Activated T-helper 1 cell treated with Interleukin-2 at 50 U/mL for 16 hours (primary cell): ENCODE measurements at places on chromosomes 16 and 17.

GRCh38 chr16:26809461-26809860 lies 257.3 kb upstream of the C16orf82 start:
- no peak for DNase-seq

- DNase-seq, result no peak
Observed at GRCh38 chr17:956905-957304, 22.7 kb downstream of the NXN start.

- DNase-seq, result no peak
Observed at GRCh38 chr17:81106716-81107115, 58.6 kb upstream of the PVALEF start.

DNA sequence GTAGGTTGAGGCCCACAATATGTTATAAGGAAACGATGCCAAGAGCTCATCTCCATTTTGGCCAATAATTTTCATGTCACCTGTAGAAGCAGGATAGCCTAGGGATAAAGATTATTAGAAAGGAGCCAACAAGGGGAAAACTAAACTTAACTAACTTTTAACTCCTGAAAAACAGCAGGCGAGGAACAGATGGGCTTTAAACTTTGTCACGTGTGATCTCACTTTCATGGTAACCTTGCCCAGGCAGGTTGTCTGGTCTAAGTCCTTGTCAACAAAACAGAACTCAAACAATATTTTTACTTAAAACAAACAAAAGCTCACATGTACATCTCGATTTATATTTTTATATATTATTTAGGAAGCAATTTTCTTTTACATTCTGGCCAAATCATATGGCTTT lies 1672.0 kb downstream of the TP53TG3F start:
- no peak for DNase-seq

- no peak for DNase-seq
Observed at GRCh38 chr16:57635266-57636097, 7.1 kb downstream of the ADGRG1 start.

DNA sequence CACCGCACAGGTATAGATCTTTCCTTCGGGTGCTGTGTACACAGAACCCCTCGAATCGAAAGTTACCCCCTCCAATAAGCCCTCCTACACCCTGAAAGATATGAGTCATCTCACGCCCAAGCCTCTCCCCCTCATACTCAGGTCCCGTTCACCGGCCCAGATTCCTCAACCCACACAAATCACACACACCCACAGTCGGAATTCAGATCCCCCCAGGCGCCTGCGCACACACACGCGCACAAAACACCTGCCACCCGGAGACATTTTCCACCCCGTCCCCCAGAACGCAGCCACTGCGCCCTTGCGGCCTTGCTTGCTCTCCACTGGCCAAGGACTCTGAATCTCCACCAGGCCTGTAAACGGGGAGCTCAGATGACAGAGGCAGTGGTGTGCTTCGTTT lies 4.9 kb downstream of the JPH3 start:
- DNase-seq, result no peak

DNA sequence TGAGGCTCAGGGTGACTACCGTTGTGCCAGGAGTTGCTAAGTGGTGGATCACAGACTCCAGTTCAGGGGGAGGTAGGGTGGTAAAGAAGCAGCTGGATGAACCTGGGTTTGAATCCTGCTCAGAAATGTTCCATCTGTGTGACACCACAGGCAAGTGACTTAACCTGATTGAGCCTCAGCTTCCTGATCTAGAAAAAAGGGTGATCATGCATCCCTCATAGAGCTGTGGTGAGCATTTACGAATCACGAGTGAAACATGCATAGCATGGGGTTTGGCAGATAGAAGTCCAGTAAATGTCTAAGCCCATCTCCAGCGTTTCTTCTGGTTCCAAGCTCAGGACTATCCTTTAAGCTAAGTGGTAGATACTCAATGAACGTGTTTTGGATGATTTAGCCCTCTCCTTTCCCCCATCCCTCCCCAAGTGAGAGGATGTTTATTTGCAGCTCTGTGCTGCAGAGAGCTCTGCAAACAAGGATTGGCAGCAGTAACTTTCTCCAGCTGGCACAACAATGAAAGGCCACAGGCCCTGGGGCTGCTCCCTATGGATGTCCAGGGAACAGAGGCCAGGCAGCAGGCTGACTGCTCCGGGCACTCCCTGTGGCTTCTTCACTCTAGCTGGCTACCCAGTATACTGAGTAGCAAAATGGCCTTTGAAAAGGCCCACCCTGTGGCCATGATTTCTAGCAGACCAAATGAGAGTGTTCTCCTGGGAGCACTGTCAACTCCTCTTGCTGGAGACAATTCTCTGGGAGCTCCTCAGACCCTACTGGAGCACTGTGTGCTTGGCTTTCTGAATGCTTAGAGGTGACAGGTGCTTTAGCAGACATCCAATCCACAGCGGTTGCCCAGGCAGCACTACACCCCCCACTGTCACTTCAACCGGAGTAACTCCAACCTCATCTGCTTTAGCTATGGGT lies 21.3 kb downstream of the CA4 start:
- DNase-seq, result no peak

DNA sequence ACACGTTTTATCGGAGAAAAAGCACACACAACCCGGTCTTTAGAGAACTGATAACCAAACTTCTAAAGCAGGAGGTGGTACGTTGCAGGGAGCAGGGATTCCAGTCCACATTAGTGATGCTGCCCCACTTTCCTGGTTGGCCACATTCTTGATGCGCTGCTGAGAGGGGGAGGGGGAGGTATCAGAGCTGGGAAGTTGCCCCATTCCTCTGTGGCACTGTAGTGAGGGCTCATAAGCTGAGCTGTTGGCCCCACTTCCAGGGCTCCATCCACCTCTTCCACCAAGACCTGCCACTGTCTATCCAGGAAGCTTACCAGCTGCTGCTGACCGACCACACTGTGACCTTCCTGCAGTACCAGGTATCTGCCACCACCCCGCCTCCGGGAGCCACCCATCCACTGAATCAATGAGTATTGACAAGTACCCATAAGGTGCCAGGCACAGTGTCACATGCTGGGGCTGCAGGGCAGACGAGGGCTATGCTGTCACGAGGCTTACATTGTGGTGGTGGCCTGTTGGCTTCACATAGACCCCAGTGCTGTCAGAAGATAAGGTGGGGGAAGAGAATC lies 1.1 kb downstream of the TSEN54 start:
- DNase-seq, result no peak

GRCh38 chr17:49567104-49567521 lies 8.6 kb upstream of the NXPH3 start:
- DNase-seq, result no peak

GRCh38 chr16:87050142-87050541 lies 267.1 kb downstream of the C16orf95 start:
- no peak for DNase-seq

DNA sequence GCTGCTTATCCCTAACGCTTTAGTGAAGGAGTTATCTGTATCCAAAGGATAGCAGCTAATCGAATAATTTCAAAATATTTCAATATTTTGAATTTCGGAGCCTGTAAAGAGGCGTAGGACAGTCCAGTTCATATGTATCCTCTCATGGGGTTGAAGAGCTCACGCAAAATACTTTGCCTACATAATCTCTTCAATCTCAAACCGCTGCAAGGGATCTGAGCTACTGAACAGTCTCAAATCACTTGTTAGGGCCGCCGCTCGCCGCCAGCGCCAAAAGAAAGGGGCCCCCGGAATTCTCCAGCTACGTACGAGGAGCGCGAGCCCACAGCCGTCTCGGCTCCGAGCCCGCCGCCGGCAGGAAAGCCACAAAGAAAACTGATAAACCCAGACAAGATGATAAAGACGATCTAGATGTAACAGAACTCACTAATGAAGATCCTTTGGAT lies 601 bp upstream of the RFWD3 start:
- no peak for DNase-seq

DNA sequence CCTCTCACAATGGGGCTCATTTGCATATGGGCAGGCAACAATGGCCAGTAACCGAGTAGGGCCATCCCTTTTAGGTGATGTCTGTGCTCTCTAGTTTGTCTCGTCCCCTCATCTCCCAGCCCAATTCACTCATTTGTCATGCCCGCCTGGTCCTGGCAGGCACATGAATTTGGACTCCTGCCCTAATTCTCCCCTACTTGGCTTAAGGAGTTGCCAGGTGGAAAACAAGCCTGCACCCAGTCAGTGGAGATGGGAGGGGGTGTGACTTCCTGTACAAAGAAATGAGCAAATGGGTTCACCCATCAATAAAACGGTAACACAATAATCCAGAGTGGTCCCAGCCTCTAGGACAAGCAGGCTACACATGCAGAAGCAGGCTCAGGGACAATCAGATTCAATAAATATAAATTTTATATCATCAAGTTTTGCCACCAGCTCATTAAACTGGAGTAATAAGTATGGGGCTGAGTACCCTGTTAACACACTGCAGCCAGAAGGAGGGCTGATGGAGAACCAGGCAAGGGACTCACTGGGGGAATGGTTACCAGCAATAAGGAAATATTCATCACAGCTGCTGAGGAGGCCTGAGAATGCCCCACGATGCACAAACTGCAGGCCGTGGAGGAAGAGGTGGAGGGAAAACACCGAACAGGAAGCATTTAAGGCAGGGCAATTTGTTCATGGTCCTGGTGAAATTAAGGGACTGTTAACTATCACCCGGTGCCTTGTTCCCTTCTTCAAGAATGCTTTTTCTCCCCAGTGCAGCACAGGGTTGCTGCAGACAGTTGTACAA lies 84.4 kb upstream of the GPRC5B start:
- no peak for DNase-seq

GRCh38 chr16:47753659-47754058 lies 292.5 kb downstream of the PHKB start:
- no peak for DNase-seq

GRCh38 chr16:68732042-68732680 lies 4.9 kb upstream of the CDH1 start:
- no peak for DNase-seq

- no peak for DNase-seq
Observed at GRCh38 chr16:19008245-19009169, 24.8 kb downstream of the TMC7 start.

GRCh38 chr16:55605754-55606336 lies 39.4 kb downstream of the CAPNS2 start:
- no peak for DNase-seq

DNA sequence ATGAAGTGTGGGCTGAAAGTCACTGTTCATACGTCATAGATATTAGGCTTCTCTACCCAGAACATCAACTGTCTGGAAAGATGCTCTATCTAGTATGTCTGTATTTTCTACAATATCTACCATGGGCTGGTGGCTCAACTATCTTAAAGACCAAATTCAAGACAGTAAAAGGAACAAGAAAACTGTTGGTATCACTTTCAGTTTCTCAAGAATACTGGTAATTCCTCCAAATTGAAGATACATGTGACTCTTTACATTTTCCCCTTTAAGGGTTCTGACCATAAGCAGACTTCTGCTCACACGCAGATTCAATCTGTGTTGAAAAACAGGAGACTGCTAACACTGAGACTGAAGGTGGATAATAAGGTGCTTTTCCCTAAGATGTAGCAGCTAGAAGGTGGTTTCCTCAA lies 24.2 kb downstream of the XPO6 start:
- no peak for DNase-seq

GRCh38 chr17:39813631-39814030 lies 50.5 kb downstream of the IKZF3 start:
- DNase-seq, result peak; percentile 43

- DNase-seq, result no peak
Observed at GRCh38 chr16:24046442-24046841, 209.7 kb upstream of the CACNG3 start.

DNA sequence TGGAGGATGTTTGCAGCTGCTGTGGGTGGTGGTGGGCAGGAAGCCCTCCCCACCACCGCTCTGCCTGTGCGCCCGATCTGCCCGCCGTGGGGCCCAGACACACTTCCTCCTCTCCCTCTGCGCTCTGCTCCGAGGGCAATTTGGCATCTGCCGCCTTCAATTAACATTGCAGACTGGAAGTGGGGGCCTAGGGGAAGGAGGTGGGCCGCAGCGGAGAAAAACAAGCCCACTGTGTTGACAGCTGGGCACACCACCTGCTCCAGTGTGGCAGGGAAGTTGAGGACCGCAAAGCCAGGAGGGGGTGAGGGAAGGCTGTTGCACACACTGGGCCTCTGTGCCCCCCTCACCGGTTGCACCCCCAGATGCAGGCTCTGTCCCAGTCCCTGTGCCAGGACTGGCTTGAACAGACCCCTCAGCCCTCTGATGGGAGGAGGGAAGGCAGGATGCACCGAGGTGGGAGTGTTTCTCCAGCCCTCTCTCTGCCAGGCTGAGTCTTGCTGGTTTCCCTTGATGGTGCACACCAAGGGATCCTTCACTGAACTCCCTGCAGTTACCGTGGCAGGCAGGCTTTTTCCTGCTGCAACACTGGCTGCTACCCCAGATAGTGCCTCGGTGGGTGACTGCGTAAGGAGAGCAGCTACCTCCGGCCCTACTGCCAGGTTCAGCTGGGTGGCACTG lies 72.8 kb upstream of the MED9 start:
- peak; percentile 52 for DNase-seq

- DNase-seq, result no peak
Observed at GRCh38 chr17:12122075-12122474, 101.4 kb downstream of the MAP2K4 start.

- DNase-seq, result no peak
Observed at GRCh38 chr16:26987597-26988010, 79.1 kb upstream of the C16orf82 start.
